ENCODE measurements at places on chromosomes 3 and 15.

DNA sequence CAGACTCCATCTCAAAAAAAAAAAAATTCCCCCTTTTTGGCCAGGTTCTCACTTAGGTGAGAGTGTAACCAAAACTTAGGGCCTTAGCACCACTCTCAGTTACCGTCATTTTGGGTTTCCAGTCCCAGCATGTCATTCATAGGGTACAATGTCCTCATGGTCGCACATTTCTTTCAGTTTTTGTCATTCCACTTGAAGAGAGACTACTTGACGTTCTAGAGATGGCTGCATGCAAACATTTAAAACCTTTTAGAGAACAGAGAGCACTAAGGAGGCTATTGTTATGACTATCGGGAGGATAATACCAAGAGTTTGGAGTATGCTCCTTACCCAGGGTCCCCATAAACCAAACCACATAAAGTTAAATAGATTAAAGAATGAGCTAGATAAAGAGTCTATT lies 37.9 kb upstream of the THUMPD3 start:
- DNase-seq, result no peak

DNA sequence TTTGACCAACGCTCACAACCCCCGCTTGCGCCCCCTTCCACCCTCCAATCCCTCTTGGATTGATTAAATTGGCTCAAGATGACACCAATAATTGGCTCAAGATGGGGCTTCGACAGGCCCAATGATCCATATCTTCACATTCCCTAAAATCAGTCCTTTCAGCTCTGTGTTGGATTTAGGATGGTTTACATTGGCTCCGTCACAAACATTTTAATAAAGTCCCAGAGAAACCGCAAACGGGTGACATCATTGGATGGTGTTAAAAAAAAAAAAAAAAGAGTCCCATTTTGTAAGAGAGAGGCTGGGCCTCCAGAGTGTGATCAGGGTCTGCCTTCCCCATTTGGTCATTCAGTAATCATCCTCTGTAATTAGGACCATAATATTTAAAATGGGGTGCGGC lies 113.4 kb upstream of the MRPS22 start:
- DNase-seq, result no peak

DNA sequence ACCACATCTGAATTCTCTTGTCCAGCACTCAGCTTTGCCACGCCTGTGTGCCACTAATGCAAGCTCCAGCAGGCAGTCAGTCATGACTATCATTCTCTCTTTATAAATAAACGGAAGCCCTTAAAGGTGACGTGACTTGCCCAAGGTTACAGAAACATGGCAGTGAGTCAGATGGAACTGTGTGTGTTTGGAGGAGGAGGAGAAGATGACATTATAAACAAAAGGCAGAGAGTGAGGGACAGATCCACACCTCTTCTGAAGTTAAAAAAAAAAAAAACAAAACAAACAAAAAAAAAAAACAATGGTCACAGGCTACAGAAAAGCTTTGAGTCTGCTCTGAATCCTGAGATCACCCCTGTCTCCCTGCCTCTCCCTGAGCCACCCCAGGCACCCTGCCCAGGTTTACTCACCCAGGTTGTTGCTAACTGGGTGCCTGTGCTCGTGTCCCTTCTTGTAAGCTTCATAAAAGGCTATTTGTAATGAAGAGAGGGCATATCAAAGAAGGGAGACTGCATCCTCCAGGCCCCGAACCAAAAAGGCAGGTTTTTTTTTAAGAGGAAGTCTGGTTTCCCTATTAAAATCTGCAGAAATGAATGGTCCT lies 119.7 kb upstream of the PHLDB2 start:
- DNase-seq, result no peak

- no peak for DNase-seq
Measured at GRCh38 chr15:60972866-60973265, 256.2 kb downstream of the RORA start.

- no peak for DNase-seq
Measured at GRCh38 chr3:113055961-113056360, 65.2 kb downstream of the GTPBP8 start.

GRCh38 chr3:17935222-17935621 lies 192.8 kb upstream of the TBC1D5 start:
- DNase-seq, result peak; percentile 26

DNA sequence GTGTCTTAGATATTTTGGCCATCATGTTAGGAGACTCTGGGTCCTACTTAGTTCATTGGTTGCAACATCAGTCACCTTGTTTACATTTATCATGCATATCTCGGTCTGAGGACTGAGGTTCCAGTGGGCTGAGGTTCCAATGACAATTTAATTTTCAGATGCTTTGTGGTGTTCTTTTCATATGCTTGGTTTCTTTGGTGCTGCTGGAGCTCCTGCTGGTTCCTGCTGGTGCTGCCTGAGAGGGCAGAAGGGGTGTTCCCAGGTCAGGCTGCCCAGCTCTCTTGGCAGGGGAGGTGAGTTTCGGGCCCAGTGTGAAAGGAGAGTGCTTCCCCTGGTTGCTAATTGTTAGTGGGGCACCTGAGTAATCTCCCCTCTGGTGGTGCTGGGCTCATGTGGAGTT lies 6.9 kb upstream of the KLHL40 start:
- no peak for DNase-seq

- DNase-seq, result no peak
Measured at GRCh38 chr3:128503751-128504532, 10.9 kb upstream of the GATA2 start.

DNA sequence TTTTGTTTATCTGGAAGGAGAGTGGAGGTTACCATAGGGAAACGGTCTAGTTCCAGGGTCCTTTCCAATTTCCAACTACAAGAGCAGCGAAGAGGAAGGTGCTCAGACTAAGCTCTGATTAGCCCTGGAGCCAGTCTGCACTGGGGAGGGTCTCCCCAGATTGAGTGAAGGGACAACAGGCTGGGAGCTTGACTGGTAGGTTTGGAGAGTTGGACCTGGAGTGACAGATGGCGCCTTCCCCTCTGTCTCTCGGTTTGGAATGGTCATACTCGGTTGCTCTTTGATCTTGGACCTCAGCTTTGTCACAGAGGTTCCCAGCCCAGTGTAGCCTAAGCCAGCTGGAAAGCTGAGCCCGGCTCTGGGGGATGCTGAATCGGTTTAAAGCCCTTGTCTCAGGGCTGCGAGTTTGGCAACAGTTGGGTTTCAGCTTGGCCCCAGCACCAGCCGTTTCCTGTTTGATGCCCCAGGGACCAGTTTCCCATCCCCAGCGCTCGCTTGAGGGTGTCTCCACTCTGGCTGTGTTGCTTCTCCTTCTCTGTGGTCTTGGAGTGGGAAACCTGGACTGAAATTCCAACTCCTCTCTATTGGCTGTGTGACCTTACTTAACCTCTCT lies 53.1 kb upstream of the ULK4 start:
- peak; percentile 63 for DNase-seq

GRCh38 chr15:66942649-66943390 lies 122.6 kb upstream of the SMAD3 start:
- DNase-seq, result no peak

GRCh38 chr3:42720126-42720525 lies 17.5 kb upstream of the HHATL start:
- no peak for DNase-seq

GRCh38 chr3:97057365-97057764 lies 243.0 kb downstream of the EPHA6 start:
- DNase-seq, result no peak

- DNase-seq, result no peak
Measured at GRCh38 chr3:99777708-99778107, 40.0 kb upstream of the CMSS1 start.

DNA sequence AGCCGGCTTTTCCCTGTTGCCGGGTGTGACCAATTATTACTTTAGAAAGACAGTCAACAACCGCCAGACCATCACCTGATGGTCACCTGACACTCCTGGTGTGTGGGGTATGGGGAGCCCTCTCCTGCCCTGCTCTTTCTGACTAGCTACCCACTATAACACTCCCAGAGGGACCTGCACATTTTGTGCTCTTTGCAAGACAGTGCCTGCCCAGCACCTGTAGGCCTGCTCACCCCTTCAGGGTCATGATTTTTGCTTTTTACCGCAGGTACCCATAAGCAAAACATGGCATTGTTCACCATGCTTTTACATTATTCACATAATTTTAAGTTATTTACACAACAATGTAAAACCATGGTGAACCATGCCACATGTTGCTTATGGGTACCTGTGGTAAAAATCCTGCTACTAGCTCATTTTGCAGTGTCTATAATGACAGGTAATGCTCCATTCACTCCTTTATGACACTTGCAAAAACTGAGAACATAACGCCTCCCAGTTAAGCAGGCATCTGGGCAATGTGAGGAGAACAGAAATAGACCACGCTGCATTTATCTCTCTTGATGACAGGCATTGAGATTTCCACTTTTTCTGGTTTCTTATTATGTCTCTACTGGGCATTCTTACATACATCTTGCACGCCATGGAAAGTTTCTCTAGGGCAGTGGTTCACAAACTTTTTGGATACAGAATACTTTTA lies 9.9 kb downstream of the CCRL2 start:
- no peak for DNase-seq

DNA sequence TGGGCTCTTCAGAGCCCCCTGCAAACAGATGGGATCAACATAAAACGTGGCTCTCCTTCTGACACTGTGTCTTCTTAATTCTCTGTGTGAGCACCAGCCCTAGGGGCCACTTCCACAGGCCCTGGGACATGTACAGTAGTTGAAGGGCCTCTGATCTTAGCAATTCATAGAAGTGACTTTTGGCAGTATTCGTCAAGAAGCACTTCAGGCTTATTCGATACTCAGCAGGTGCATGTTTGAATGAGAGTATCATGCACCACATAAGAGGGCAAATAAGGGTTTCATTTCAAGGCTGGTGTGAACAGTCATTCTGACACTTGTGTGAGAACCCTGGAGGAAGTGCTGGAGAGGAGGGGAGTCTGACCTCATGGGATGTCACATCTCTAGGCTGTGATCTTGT lies 113.9 kb downstream of the GABRG3 start:
- DNase-seq, result peak; percentile 11

DNA sequence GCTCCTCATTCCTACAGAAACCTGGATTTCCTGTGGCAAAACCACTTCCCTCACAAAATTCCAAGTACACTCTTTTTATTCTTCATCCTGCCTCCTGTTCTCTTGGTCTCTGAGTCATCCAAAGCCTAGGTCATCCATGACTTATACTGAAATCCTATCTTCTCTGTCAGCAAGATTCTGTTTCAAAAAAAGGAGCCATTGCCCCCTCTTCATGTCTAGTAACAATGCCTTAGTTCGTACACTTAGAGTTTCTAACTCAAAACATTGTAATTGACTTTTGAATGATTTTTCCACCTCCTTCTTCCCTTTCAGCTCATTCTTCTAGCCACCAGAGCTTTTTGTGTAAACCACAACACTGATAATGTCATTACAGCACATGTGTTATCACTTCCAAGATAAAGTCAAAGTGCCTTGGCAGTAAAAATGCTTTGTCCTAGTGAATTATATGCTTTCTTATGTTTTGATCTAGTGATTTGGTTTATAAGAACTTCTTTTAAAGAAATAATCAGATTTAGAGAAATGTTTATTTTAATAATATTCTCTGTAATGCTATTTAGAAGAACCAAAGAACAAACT lies 256.5 kb upstream of the NECTIN3 start:
- no peak for DNase-seq

- DNase-seq, result no peak
Measured at GRCh38 chr3:6994081-6994668, 133.3 kb downstream of the GRM7 start.

GRCh38 chr3:171862993-171863521 lies 19.9 kb downstream of the TMEM212 start:
- no peak for DNase-seq

DNA sequence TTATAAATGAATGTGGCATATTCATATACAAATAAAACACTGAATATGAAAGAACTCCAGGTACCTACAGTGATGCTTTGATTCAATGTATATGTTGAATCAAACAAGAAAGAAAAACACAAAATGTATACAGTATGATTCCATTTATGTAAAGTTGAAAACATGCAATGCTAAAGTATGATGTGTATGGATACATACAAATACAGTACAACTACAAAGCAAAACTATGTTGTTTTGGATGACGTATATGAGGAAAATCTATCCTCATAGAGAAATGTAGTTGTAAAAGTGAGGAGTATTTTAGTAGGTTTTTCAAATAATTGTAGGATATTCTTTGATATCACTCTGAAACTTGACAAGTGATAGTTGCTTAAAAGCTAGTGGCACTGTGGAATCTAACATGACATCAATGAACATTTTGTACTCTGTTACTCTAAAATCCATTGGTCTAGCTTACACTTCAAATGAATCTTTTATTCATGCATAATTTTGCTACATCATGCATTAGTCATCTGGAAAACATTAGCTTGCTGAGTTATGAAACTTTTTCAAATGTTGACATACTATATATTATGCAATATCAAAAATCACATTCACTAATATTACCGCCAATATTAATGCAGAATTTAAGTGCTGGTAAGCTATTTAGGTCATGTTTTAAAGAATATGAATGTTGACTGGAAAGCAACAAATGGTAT lies 278.1 kb upstream of the CHRNA7 start:
- no peak for DNase-seq

- no peak for DNase-seq
Measured at GRCh38 chr15:101476756-101477155, 12.8 kb downstream of the PCSK6 start.

DNA sequence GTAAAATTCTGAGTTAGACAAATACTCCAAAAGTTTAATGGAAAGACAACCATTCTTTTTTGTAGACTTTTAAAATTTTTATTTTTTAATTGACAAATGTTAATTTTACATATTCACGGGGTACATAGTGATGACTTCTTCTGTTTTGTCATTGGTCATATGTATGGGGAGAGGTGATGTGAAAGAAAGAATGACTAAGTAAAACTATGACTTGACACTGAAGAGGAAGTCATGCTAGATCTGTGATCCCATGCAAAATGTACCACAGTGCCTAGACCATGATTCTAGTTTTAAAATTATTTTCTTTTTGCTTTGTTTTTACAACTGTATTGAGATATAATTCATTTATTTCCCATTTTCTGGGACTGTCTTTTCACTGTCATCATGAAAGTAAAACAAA lies 281.6 kb downstream of the MBNL1 start:
- DNase-seq, result no peak
